ENCODE measurements at places on chromosomes 6 and 20. TPM values are rescaled to one million over a fixed set of nuclear protein-coding genes. Genes with fewer than 3 reads are reported as not detected.

DNA sequence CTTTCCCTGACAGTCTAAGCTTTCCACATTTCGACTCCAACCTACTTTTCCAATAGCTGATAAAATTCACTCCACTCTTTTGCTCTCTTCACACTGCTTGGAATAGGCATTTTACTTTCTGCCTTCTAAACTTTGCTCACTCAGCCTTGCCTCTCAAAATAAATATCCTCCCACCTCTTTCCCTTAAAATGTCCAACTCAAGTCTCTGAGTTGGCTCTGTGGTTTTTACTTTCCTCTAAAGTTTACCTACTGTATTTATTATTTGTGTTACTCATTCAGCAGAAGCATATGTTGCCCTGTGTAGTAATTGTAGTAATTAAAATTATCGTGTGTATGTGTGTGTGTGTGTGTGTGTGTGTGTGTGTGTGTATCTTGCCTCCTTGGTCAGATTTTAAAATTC, 20.0 kb upstream of the CDYL start:
- no peaks in the 10 kb centered on the region for H3K4me1 ChIP-seq
- no peak overlapping the region for H3K4me3 ChIP-seq
- H3K27ac ChIP-seq, result no peak overlapping the region

GRCh38 chr6:136137008-136137692, 113.0 kb downstream of the MTFR2 start:
- no peak overlapping the region for H3K27ac ChIP-seq
- H3K4me1 ChIP-seq, result no peaks in the 10 kb centered on the region
- H3K4me3 ChIP-seq, result no peak overlapping the region
- no peaks in the 10 kb centered on the region for H3K36me3 ChIP-seq

- DNase-seq, result no peak
- H3K4me1 ChIP-seq, result peaks cover 3% of the 10 kb centered on the region
- H3K4me3 ChIP-seq, result no peak overlapping the region
- H3K27ac ChIP-seq, result no peak overlapping the region
- H3K36me3 ChIP-seq, result no peaks in the 10 kb centered on the region
Measured at GRCh38 chr6:157959451-157960227, 22.0 kb upstream of the SYNJ2 start.

DNA sequence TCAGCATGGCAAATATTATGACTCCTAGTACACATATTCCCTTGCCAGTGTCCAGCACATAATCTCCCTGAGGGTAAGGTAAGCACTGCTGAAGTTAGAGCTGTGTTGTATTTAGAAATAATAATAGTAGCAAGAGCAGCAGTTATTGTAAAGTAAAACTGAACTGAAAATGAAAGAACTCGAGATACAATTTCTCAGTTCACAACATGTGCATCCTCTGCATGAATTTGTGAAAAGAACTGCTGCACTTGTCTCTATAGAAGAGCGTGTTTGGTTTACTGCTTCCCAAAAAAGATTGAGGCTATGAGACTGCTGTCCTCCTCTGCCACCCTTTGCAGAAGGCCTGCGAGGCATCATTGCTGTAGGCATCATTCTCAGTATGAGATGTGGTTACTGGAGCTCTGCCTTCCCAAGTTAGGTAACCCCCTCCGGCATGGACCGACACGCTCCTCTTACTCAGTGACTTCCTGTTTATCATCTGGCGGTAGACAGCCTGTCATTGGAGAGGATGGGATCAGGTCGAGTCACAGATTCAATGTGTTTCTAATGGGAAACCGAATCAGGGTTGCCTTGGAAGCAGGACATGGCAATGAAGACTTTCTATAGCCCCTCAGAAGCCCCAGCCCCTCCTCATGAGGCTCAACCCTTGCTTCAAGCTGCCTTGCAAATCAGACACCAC, 48.1 kb downstream of the SLC24A3 start:
- H3K27me3 ChIP-seq, result no peaks in the 10 kb centered on the region
- no peaks in the 10 kb centered on the region for H3K36me3 ChIP-seq
- H3K4me3 ChIP-seq, result no peak overlapping the region
- H3K4me1 ChIP-seq, result peaks cover 5% of the 10 kb centered on the region
- DNase-seq, result peak; percentile 46
- no peak overlapping the region for H3K27ac ChIP-seq

- H3K4me1 ChIP-seq, result no peaks in the 10 kb centered on the region
- no peaks in the 10 kb centered on the region for H3K27me3 ChIP-seq
- no peaks in the 10 kb centered on the region for H3K36me3 ChIP-seq
- no peak overlapping the region for H3K27ac ChIP-seq
- no peak for DNase-seq
Measured at GRCh38 chr6:68343901-68344300, 291.2 kb upstream of the ADGRB3 start.

GRCh38 chr6:127471379-127472255, 12.4 kb upstream of the KIAA0408 start:
- H3K4me1 ChIP-seq, result no peaks in the 10 kb centered on the region
- H3K36me3 ChIP-seq, result no peaks in the 10 kb centered on the region
- no peak overlapping the region for H3K27ac ChIP-seq
- DNase-seq, result no peak

DNA sequence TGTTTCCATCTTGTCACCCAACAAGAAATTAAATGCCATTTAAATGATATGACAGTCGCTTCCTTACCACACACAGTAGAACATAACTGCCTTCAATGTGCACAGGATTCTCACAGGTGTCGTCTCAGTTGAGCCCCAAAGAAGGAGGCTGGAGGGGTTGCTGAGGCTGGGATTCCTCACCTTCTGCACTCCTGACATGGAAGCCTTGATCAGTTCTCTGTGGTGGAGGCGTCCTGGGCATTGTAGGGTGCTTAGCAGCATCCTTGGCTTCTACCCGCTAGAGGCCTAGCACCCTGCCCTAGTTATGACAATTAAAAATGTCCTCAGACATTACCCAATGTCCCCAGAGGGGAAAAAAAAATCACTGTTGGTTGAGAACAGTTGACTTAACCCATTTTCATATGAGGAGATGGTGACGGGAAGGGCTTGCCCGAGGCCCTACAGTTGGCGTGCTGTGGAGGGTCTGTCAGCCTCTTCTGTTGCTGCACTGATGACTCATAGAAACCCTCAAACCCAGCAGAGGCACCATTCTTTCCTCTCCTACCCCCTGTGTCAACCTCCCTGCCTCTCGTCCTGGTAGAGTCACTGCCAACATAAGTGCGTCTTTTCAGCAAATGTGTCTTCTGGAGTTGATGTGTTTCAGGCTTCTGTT, 19.3 kb upstream of the ZNF831 start:
- DNase-seq, result no peak
- H3K36me3 ChIP-seq, result no peaks in the 10 kb centered on the region

DNA sequence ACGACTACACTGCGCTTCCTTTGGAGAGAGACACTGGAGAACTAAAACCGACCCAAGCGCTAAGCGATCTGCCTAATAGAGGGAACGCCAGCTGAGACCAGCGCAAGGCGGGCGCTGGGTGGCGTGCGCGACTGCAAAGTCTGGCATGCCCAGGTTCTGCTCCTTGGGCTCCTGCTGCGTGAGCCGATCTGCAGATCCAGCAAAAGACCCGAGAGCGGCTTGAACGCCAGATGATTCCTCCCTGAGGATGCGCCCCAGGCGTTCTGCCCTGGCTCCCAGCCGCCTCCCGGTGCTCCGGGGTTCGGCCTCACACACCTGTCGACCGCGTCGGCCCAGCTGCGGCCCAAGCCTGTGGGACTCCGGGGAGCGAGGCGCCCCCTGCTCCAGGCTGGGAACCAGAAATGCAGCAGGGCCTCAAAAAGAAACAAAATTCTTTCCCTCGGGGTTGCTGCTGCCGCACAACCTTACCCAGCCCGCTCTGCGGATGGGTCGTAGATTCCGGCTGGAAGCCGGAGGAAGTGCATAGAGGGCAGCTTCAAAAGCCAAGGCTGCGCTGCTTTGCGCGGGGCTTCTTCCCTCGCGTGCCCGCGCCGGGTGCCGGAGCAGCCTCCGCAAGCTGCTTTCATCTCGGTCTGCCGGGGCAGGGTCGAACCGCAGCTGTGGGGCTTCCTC, 17.9 kb upstream of the PRDM13 start:
- H3K27me3 ChIP-seq, result peaks cover 23% of the 10 kb centered on the region
- peaks cover 14% of the 10 kb centered on the region for H3K4me1 ChIP-seq
- H3K4me3 ChIP-seq, result peak overlapping the region; percentile 76
- no peak overlapping the region for H3K27ac ChIP-seq
- H3K36me3 ChIP-seq, result no peaks in the 10 kb centered on the region

SENP6 gene
- 24.4 TPM for total RNA-seq

Measured in ascending aorta (tissue), 2 donors.